Hypothalamus (tissue), 51 donors: ENCODE measurements at places on chromosomes 2 and 18.

- no peak for DNase-seq
These were observed 110.5 kb downstream of the CCDC148 start for GRCh38 chr2:158346032-158346431.

DNA sequence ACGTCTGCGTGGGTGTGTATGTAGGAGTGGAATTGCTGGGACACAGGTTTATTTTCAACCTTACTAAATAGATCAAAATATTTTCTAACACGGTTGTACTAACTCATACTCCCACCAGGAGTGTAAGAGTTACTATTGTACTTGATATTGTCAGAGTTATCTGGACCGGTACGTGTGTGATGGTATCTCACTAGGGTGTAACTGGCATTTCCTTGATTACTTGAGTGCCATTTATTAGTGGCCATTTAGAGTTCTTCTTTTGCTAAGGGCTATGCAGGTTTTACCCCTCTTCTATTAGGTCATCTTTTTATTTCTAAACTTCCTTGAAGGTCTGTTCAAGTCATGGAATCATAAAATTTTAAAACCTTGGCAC is 33.5 kb downstream of the CENPO start:
- no peak for DNase-seq

DNA sequence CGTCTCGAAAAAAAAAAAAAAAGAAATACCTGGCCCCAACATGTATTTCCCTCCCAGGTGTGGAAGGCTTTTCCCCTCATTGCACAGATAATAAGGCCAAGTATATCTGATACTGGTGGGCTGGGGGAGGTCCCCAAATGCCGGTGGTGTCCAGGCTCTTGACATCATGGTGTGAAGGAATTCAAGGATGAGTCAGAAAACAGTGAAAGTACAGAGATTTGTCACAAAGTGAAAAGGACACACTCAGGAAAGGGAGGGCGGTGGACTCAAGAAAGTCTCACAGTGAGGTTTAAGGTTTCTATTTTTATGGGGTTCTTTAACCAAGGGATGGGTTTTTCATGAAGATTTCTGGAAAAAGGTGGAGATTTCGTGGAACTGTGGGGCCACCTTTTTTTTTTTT is 37.8 kb upstream of the FZD5 start:
- no peak for DNase-seq

DNA sequence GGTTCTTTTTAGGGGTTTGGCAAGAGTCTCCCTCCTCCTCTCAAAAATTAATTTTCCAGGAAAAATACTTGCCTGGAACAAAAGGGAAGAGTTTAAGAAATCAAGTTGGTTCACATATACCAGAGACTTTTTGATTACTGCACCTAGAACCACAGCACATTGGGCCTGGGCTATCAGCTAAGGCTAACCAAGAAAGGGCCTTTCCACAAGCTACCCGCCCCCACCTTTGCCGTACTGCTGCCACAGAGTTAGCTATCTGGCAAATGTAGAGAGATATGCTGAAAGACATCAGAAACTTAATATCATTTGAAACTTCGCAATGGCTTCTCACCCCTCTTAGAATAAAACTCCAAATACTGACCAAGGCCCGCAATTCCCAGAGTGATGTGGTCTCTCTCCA is 76.9 kb downstream of the AAK1 start:
- no peak for DNase-seq

- no peak for DNase-seq
These were observed 66.2 kb downstream of the HS6ST1 start for GRCh38 chr2:128252501-128252900.

- DNase-seq, result no peak
These were observed 93.5 kb downstream of the POLR1A start for GRCh38 chr2:86012007-86012712.

GRCh38 chr2:227506456-227506855 is 34.5 kb downstream of the AGFG1 start:
- DNase-seq, result no peak

GRCh38 chr2:225076125-225076524 is 33.9 kb upstream of the DOCK10 start:
- no peak for DNase-seq

GRCh38 chr2:68258851-68259250 is 6.5 kb upstream of the PPP3R1 start:
- no peak for DNase-seq

DNA sequence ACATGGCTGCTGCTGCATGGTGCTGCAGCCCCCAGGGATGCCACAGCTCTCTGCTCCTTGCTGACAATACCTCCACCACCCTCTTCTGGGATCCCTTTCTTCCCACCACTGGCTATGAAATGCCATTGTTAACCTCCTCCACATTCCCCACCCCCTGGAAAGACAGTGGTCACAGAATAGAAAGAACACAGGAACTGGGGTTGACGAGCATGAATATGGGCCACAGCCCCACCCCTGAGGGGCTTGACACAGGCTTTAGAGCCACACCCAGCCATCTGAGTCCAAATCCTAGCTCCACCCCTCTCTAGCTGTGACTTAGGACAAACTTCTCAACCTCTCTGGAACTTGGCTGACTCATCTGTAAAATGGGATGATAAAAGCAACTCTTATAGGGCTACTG is 47.3 kb downstream of the TMEM163 start:
- no peak for DNase-seq
